Right renal cortex interstitium (tissue), 3 donors: ENCODE measurements at places on chromosomes 12 and 14. TPM values are rescaled to one million over a fixed set of nuclear protein-coding genes. Genes with fewer than 3 reads are reported as not detected.

The FAM186B gene
- polyA plus RNA-seq = 0.76 TPM

The UBC gene
- 1,361 TPM for polyA plus RNA-seq

GRCh38 chr12:117042171-117042842 is 56.9 kb downstream of the TESC start:
- DNase-seq = no peak

DNA sequence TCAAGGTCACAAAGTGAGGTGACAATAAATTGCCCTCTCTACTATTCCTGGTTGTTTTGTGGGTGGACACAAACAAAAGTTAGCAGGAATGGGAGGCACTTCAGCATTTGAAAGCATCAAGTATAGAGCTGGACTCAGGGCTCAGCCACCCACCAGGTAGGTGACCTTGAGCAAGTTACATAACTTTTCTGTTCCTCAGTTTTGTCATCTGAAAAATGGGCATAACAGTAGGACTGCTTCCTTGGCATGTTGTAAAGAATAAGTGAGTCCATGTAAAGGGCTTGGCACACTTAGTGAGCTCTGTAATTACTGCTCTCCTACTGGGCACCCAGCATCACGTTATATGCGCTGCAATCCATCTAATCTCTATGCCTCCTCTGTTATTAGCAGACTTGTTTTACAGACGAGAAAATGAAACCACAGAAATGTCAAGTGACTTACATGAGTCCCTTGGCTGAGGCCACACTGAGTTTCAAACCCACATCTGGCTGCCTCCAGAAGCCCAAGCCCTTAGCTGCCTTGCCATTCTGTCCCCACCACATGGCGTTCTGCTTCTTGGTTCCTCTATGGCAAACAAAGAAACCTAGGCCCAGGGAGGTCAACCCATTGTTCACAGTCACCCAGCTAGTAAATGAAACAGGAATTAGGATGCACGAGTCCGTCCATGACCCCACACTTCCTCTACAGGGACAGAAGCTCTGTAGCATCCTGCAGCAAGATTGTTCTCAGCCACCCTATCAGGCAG is 63.2 kb upstream of the SLC24A4 start:
- no peak for DNase-seq

- peak; percentile 68 for DNase-seq
Measured at GRCh38 chr12:98397323-98398105, 117.9 kb upstream of the TMPO start.
